ENCODE measurements at places on chromosomes 11 and 22.

- DNase-seq = peak; percentile 40
These were observed 321.0 kb downstream of the NTM start for GRCh38 chr11:131691181-131692041.

DNA sequence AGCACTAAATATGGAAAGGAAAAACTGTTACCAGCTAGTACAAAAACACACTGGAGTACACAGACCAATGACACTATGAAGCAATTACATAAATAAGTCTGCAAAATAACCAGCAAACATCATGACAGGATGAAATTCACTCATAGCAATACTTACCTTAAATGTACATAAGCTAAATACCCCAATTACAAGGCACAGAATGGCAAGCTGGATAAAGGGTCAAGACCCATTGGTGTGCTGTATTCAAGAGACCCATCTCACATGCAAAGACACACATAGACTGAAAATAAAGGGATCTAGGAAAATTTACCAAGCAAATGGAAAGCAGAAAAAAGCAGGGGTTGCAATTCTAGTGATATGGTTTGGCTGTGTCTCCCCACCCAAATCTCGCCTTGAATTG, 44.0 kb upstream of the CALCA start:
- no peak for DNase-seq

GRCh38 chr11:103530257-103530656, 421.0 kb downstream of the DYNC2H1 start:
- DNase-seq = no peak

DNA sequence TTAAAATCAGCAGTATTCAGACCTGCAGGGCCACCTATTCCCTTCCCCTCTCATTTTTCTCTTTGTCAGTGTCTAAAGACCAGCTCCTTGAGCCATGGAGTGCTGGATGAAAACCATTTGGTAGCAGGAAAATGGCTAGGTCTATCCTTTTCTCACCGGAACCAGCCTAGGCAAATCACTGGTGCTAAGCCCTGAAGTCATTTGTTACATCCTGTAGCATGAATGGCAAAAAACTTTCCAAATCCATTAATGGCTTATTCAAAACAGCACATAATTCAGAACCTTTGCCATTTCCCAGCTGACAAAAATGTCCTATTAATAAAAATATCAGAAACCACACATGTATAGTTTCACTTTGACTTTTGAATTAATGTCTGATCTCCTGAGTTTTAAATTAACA, 209.5 kb upstream of the E2F8 start:
- DNase-seq = no peak

DNA sequence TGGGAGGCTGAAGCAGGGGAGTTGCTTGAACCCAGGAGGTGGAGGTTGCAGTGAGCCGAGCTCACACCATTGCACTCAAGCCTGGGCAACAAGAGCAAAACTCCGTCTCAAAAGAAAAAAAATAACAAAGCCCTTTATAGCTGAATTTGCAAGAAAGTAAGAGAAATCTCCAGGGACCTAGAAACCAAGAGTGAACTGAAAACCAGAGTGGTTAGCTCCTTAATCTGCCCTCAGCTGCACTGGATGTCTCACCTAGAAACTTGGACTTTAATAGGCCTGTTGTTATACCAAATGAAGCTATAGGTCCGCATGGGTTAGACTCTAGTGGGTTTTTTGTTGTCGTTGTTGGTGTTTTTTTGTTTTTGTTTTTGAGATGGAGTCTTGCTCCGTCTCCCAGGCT, 4.1 kb downstream of the NEU3 start:
- no peak for DNase-seq

GRCh38 chr11:44750551-44751465, 24.0 kb downstream of the TSPAN18 start:
- DNase-seq = no peak

GRCh38 chr11:80330264-80330663, 889.4 kb upstream of the TENM4 start:
- DNase-seq = no peak

DNA sequence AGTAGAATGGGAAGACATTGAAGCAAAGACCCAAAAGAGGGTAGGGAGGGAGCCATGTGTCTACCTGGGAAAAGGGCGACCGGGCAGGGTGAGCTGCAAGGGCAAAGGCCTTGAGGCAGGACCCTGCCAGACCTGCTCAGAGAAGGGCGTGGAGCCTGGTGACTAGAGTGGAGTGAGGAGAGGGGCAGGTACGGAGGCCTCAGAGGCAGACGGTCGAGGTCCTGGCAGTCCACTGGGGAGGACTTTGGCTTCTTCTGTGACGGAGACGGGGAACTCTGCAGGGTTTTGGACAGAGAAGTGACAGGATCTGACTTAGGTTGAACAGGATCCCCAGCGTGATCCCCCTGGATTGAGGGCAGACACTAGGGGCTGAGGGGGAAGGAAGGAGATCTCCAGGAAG, 12.9 kb downstream of the RIBC2 start:
- DNase-seq = no peak

- no peak for DNase-seq
These were observed 14.4 kb upstream of the BRSK2 start for GRCh38 chr11:1375161-1375954.

DNA sequence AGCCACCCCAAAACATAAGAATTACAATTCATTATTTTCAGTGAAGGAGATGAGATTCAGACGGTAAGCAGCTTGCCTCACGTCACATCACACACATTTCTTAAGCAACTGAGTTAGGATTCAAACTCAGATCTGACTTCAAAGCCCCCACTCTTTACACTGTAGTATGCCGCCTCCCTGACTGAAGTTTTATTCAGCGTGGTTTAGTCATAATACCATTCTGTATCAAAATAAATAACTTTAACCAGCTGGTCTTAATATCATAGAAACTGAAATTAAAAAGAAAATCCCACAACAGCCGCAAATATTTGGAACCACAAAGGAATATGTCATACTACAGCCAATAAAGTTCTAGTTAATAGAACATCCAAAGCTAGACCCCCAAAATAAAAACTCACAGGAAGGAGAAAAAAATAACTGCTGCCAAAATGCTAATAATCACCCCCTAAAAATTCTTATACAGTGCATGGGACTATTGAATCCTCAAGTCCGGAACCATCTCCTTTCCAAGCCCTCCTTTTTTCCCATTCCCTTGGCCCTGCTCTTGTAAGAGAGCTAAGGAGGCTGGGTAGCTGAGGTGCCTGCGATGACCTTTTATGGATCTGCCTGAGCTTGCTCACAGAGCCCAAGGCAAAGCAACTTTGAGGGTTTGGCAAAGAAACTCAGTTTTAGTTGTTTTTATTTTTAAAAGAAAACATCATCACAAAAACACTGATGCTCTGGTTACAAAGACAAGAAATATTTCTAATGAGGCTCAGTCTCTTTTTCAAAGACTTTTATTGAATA, 334.5 kb downstream of the TTC28 start:
- DNase-seq = peak; percentile 30

- no peak for DNase-seq
These were observed 87.8 kb downstream of the MYEOV start for GRCh38 chr11:69381681-69382130.

DNA sequence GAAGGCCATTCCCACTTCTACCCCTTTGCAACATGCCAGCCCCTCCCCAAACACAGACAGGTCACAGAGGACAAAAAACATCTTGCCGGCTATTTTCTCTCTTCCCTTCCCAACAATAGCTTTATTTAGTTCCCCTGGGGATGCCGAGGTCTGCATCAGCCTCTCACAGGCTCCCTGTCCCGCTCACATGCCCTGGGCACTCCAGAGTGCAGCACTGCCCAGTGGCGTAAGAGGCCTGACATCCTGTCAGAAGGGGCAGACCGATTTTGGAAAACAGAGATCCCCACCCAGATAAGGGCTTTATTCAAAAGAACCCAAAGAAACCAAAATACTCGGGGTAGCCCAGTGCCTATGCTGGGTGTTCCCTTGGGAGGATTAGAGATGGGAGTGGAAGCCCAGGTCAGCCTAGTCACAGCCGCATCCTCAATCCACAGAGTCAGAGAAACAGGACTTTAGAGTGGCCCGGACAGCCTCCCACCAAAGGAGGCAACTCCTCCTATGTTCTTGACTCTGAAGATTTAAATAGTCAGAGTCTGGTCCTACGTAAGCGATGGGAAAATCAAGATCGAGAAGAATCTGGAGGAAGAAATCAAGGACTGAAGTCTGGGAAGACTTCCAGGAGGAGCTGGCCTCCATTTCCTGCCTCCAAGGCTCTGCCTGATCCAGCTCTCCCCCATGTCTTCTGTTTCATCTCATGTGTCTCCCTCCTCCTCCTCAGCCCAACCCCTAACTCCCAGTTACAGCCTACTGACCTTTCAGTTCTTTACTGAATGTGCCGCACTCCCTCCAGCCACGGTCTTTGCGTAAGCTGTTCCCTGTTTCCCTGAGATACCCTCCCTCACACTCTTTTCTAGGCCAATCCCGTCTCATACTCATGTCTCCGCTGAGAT, 129.3 kb downstream of the FBXO7 start:
- no peak for DNase-seq

DNA sequence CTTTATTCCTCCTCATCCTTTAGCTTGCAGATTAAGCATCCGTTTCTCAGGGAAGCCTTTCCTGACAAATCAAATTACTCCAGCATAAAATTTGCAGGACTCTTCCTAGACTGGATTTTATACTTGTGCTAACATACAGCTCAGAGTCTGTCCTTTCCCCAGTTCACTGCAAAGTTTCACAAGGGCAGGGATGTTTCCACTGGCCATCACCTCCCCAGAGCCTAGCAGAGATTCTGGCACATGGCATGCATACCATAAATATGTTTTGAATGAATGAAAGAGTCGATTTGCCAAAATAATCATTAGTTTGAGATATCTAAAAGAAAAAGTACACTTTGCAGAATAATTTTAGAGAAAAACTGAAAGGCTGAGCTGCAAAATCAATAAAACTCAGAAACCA, 10.6 kb downstream of the MSANTD4 start:
- peak; percentile 55 for DNase-seq

- peak; percentile 90 for DNase-seq
These were observed 22.7 kb upstream of the C1QTNF4 start for GRCh38 chr11:47616726-47617416.

DNA sequence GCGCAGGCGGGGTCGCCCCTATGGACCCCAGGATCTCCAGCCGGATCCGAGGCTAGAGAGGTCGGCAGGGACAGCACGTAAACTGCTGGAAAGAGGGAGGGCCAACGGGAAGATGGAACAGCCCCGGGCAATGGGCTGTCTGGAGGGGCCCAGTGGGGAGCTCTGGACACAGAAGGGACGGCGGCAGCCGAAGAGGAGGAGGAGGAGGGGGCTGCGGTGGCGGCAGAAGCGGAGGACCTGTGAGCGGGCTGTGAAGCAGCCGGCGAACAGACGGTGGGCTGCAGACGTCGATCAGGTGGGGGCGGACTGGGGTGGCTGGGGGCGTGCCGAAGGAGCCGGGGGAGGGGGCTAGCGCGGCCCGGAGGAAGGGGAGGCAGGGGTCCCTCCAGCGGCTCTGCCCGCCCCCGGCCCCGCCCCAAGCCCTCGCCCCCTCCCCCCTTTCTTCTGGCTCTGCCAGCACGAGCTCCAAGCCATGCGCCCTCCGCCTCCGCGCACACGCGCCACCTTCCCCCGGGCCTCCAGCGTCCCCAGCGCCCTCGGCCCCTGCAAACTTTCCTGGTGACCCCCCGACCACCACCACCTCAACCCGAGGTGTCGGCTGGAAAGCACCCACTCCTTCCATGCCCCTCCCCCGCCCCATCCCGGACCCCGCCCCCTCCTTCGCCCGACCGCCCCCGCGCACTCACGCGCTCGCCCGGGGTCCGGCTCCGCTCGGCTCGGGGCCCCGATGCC, 432 bp downstream of the TNKS1BP1 start:
- peak; percentile 85 for DNase-seq

DNA sequence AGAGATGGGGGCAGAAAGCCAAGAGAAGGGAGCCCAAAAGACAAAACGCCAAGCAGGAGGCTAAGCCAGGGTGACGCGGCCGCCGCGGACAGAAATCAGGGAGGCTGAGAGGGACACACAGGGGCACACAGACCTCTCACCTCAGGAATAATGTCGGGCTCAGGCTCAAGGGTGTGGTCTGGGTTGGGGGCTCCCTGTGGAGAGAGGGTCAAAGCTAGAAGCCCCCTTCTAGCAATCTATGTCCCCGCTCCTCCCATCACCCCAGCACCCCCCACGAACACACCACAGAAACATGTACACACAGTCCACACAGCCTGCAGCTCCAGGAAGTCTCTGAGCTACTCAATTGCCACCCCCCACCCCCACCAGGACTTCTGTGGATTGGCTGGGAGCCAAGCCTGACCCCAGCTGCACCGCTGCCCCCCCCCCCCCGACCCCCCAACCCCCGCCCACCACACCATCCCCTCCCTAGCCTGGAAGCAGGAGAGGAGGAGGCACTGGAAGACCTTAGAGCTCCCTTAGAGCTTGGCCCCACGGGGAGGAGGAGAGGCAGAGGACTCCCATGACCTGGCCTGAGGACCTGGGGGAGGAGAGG, 6.9 kb downstream of the BCL9L start:
- DNase-seq = peak; percentile 46

- no peak for DNase-seq
These were observed 37.5 kb upstream of the TCF20 start for GRCh38 chr22:42307806-42308563.

DNA sequence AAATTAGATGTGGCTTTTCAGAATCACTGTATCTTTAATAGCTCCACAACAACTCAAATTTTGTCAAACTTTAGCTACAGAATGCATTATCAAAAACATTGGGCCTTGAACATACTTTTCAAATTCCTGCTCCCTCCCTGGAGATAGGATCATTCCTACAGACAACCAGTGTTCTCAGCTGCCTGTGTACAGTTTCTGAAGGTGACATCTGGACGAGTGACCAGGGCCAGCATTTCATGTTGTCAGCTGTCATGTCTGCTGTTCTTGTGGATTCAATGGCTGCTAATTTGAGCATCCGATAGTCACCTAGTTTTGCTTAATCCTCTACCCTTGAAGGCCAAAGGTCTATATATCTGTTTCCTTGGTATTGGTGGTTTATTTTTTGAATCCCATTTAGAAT, 188.2 kb downstream of the DBX1 start:
- DNase-seq = no peak

GRCh38 chr22:23306438-23306921, 126.2 kb downstream of the BCR start:
- peak; percentile 39 for DNase-seq

DNA sequence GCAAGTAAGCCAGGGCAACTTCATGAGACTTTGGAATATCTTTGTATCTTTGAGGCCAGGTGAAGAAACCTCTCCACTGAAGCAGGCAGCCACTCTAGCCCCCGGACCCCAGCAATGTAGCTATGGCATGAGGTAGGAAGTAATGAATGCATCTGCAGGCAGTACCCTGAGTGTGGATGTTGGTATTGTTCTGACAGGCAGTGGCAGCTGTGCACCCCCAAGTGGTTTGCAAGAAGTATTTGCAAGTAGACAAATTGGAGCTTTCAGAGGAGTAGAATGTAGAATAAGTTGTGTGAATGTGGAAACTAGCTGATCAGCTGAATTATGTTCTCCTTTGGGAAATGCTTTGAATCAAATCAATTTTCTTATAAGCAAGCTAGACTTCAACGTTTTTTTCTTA, 194.4 kb upstream of the PGR start:
- DNase-seq = no peak

Data from adipocyte (in vitro differentiated cells).